ENCODE measurements at places on chromosomes 4 and X.

DNA sequence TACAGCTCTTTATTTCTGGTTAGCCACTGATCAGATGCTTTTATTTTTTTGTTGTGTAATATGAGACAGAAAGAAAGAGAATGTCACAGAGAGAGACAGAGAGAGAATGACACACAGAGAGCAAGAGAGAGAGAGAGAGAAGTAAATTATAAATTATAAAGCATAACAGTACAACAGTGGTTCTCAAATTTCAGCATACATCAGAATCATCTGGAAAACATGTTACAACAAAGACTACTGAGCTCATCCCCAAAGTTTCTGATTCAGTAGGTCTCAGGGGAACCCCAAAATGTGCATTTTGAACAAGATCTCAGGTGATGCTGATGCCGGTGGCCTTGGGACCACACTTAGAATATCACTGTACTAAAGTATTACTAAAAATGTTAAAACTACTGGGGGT is 245.8 kb upstream of the DIAPH2 start:
- DNase-seq = no peak

DNA sequence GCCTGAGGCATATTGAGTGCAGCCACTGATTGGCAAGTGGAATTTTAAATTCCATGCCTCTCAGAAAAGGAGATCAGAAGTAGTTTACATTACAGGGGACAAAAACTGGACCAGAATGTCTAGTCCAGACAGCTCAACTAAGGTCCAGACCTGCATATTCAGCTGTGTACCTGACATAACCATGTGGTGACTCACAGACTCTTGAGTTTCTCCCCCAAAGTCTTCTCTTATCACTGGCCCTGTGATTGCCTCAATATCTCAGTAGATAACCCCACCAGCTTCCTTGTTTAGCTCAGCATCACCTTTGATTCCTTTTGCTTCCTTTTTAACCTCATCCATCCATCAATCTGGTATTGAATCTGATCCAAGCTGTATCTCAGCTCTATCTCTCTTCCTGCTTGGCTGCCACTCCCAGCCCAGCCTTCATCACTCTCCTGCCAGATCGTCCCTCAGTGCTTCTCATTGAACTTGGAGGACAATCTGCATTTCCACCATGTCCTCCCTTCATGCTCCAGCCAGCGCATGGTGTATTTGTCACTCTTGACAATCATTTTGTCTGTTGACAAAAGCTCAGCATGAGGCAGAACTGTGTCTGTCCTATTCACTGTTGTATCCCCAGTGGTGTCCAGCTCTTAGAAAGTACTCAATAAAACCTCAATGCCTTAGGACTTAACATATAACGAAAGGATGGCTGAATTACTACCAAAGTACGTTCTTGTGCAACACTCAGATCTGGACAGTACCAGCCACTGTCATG is 27.8 kb upstream of the SLC2A9 start:
- no peak for DNase-seq

DNA sequence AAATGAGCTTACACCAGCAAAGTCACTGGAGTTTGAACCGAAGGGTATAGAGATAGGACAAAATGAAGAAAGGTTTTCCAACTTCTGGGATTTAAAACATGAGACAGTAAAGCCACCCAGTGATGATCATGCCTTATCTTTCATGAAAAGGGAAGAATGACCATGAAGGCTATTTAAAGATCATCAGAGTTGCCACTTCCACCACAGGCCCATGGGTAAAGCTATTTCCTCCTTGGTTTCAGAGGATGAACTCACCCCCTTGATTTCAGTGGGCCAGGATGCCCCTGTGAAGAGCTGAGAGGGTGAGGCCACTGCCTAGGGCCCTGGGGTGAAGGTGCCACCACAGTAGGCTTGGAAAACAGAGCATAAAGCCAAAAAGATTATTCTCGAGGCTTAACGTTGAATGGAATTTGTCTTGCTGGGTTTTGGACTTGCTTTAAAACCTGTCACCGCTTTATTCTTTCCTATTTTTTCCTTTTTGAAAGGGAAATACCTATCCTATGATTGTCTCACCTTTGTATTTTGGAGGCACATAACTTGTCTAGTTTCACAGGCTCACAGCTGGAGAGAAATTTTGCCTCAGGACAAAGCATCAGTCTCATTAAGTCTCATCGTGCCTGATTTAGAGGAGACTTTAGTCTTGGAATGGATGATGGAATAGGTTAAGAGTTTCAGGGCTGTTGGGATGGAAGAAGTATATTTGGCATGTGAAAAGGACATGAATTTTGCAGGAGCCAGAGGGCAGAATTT is 254.0 kb downstream of the SNCA start:
- DNase-seq = no peak

- DNase-seq = no peak
Measured at GRCh38 chr4:7691982-7692381, 247.7 kb downstream of the AFAP1 start.

DNA sequence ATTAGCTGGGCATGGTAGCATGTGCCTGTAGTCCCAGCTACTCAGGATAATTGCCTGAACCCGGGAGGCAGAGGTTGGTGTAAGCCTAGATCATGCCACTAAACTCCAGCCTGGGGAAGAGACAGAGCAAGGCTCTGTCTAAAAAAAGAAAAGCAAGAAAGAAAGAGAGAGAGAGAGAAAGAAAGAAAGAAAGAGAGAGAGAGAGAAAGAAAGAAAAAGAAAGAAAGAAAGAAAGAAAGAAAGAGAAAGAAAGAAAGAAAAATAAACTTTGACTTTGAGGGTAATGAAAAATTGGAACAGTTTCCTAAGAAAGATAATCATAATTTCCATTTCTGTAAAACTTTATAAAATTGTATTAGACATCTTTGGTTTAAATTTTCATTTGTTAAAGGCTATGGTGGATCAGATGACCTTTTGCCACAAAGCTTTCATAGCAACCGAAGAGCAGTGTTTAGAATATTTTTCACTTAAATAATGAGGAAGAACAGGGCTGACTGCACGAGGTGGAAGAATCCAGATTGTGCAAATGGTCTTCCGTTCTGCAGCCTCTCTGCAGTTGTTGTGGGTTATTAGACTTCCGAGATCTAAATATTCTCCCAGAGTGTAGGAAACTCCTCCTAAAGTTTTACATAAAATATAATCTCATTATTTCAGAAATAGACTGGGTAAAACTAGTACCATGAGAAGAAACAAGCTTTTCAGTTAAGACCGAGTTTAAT is 55.9 kb downstream of the RBM47 start:
- no peak for DNase-seq

- no peak for DNase-seq
Measured at GRCh38 chrX:28585767-28586166, 1.5 kb upstream of the IL1RAPL1 start.

DNA sequence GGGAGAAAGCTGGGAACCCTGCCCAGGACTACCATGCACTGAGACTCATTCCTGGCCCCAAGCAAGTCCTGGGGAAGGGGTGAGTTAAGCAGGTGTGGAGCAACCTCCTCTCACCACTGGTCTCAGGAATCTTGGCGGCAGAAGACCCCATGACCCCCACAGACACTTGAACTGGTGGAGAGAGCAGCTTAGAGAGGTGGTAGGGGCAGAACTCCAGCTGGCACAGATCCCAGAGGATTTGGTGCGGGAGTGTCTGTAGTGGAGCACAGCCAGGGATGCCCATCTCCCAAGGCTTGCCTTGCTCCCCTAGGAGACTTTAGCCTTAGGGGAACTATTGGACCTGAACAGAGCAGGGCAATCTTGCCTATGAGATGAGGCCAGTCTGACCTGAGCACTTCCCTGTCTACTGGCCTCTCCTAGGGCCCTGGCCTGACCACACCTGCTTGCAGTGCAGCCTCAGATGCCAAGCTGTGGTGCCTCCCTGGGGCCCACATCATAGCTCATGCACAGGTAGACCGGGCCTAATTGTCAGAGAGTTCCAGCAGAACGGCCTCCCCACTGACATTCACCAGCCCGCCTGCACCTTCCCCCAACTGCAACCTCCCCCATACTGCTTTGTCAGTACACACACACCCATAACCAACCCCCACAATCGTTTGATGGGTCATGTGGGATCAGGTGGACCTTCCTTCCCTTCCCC is 78.0 kb downstream of the NAA11 start:
- DNase-seq = no peak

GRCh38 chr4:165079476-165079875 is 25.8 kb downstream of the TRIM75 start:
- DNase-seq = no peak

GRCh38 chr4:37864786-37865185 is 26.1 kb upstream of the TBC1D1 start:
- DNase-seq = no peak

DNA sequence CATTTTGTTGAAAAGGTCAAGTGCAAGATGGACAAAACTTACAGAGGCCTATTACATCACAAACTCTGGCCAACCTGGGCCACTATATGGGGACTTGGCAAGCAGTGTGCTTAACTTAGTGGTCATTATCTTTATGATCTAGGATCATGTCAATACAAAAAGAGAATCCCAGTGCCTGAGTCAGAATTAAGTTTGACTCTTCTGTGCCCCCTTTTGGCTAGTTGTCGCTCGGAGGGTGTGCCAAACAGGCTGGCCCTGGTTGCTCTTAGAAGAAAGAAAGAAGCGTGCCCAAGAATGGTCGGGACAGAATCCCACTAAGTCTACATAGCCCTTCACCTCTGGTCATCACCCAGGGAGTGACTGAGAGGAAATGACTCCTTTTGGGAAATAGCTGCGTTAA is 100.1 kb downstream of the EIF4E start:
- no peak for DNase-seq

- DNase-seq = no peak
Measured at GRCh38 chr4:53480909-53481308, 103.5 kb downstream of the FIP1L1 start.

DNA sequence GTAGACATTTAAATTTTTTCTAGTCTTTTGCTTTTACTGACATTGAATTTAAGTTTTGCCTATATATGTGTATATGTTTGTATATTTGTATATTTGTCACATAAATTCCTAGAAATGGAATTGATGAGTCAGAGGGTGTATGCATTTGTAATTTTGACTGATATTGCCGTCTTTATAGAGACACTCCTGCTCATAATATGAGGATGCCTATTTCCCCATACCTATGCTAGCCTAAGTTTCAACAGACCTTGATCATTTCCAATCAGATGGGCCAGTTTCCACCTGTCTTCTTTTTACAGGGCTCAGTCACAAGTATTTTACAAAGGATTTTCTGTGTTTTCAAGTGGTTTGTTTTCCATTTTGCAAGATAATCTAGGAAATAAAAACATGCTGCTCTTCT is 10.8 kb downstream of the PDLIM5 start:
- no peak for DNase-seq

DNA sequence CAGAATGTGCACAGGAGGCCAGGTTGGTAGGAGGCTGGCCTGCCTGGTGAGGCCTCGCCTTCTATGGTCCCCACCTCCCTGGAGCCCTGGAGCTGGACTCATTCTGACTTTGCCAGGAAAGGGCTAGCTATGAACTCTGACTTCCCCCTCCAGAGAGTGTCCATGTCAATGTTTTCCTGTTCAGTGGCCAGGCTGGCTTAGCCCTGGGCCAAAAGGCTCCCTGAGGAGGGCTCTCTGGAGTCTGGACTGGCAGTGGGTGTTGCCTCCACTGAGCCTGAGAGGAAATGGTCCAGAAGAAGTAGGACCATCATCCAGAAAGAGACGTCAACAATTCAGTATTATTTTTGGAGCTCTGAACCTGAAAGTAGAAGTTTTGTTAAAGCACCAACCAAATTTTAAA is 178.7 kb downstream of the CHIC2 start:
- no peak for DNase-seq

DNA sequence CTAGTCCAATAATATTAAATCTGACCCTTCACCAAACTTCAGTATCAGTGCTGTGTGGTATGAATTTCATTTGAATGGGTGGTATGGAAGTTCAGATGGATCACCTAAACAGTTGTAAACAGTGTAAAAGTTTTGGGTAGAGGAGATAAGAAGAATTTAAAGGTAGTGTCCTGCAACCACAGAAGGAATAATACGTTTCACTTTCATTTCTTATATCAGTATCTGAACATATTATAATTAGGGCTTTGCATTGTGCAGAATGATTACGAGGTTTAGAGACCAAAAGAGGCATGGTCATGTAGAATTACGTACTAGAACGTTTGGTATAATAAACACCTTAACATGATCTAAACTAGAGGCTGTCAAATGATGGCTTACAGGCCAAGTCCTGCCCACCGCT is 116.1 kb downstream of the PDLIM5 start:
- no peak for DNase-seq

- no peak for DNase-seq
Measured at GRCh38 chrX:37686996-37687395, 1.4 kb downstream of the XK start.

DNA sequence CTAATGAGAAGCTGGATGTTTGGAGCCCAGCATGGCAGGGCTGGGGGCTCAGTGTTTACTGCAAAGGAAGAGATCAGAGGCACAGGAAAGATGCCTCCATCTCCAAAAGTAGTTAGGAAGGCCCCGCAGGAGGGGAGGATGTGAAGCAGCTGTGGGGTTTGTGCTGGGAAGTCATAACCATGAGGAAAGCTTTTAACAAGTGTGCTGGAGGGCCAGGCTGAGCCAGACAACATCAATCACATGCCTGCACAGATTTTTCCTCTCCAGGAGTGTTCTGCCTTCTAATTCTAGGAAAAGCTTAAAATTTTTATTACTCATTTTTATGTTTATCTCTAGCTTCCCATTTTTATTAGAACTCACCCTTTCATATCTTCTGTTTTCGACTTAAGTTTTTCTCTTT is 65.4 kb downstream of the GPR82 start:
- DNase-seq = no peak

DNA sequence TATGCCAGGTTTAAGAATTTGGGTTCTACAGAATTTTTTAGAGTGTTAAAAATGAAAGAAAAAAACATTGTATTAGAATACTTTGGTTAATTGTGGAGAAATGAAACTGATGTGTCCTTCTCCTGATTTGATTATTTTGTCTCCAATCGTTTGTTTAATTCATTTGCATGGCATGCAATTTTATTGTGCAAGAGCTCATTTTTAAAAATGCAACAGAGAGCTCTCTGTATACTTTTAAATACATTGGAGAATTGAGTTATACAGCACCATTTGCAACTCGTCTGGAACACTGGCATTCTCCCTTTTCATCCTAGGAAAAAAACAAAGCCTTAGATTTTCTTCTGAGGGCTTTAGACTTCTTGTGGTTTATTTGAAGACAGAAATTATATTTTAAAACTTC is 689 bp downstream of the EXOC1L start:
- no peak for DNase-seq

DNA sequence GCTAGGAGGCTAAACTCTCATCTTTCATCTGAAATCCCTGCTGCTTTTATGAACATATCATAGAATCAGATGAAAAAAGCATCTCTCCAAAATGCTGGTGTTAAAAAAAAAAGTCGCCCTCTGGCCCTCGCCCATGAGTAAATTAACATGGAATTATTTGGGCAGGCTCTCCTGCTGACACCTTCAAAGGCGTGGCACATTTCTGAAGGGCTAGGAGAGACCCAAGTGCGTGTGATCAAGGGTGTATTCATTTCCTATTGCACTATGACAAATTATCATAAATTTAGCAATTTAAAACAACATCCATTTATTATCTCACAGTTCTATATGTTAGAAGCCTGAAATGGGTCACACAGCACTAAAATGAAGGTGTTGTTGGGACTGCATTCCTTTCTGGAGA is 5.1 kb downstream of the ANXA3 start:
- no peak for DNase-seq

All from activated T-helper 1 cell treated with Interleukin-2 at 50 U/mL for 16 hours (primary cell).